ENCODE measurements at places on chromosomes 12 and 14.

- peak; percentile 21 for DNase-seq
These were observed 130.8 kb upstream of the TRHDE start for GRCh38 chr12:72141381-72141780.

DNA sequence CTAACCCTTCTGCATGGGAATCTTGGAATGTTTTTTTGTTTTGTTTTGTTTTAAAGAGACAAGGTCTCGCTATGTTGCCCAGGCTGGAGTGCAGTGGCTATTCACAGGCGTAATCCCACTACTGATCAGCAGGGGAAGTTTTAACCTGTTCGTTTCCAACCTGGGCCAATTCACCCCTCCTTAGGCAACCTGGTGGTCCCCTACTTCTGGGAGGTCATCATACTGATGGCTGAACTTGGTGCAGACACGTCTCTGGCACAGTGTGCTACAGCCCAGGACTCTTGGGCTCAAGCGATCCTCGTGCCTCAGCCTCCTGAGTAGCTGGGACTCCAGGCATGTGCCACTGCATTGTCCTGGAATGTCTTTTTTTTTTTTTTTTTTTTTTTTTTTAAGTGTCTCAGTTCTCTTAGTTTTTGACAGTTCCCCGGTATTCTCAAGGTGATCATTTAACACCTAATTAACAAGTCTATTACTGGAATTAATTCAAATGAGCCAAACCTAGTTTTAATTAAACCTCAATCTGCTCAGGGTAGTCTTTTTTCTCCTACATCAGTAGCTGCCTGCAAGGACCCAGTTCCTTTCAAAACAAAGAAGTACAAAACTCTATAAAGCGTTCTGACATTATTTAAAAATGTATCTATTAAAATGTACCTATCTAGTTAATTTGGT, 49.0 kb upstream of the ISM2 start:
- no peak for DNase-seq

DNA sequence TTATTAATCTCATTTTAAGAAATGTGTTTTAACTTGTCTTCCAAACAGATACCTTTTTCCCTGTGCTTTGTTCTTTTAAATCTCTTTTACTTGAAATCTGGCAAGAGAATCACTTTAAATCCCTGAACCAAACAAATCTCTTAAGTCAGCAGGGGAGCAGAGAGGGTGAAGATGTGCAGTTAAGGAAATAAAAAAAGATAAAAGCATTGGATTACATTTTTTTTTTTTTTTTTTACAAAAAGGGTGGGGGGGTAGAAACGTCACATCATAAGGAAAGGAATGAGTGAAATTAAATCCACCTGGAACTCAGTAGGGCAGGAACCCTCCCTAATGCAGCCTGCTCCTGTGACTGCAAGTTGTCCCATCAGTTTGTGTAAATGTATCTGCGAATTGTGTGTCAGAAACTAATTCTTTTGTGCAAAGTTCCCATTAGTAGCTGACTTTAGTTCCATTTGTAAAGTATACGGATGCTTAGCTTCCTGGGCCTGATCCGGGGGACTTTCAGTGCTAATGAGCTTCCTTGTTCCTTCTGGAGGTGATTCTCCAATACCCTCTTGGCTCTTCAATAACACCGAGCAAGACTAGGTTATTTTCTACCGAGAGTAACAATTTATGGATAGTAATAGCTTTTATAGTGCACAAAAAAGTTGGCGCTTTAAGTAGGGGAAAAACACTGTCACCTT, 1.5 kb downstream of the TTC6 start:
- no peak for DNase-seq

- no peak for DNase-seq
These were observed 526 bp downstream of the MLXIP start for GRCh38 chr12:122079033-122079531.

DNA sequence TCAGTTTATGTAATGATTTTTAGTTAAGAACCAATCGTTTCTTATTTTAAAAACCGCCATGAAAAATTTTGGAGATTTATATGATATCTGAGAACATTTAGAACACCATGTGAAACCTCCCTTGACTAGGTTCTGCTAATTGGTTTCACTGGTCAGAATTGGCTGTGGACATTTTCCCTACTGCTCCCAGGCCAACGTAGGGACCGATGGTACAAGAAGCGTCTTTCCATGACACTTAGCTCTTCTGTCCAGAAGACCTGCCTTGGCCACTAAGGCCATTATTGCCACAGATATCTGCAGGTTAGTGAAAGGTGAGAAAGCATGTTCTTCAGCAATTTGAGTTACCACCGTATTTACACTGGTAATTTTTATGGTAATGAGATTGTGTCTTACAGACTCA, 424.0 kb downstream of the TMEM117 start:
- no peak for DNase-seq

GRCh38 chr14:22802860-22803686, 12.2 kb downstream of the SLC7A7 start:
- no peak for DNase-seq

- DNase-seq: peak; percentile 69
These were observed 187.7 kb downstream of the PHETA1 start for GRCh38 chr12:111181143-111181726.

- no peak for DNase-seq
These were observed 27.1 kb downstream of the SLC11A2 start for GRCh38 chr12:50999093-50999492.

DNA sequence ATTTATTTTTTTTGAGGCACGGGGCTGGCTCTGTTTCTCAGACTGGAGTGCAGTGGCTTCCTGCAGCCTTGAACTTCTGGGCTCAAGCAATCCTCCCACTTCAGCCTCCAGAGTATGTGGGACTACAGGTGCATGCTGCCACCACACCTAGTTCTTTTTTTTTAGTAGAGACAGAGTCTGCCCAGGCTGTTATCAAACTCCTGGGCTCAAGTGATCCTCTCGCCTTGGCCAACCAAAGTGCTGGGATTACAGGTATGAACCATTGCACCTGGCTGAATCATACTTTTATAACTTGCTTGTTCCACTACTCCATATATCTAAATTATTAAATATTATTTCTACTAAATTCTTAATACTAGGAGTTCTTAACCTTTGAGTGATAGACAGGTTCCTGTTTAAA, 111.6 kb downstream of the BTG1 start:
- no peak for DNase-seq

GRCh38 chr12:91533366-91533765, 350.7 kb upstream of the DCN start:
- DNase-seq: no peak

GRCh38 chr14:24098927-24099813, 5.1 kb downstream of the PCK2 start:
- no peak for DNase-seq

- DNase-seq: no peak
These were observed 18.5 kb downstream of the MAP3K12 start for GRCh38 chr12:53480491-53481442.

- DNase-seq: no peak
These were observed 22.2 kb upstream of the PLEKHG6 start for GRCh38 chr12:6288235-6288634.

DNA sequence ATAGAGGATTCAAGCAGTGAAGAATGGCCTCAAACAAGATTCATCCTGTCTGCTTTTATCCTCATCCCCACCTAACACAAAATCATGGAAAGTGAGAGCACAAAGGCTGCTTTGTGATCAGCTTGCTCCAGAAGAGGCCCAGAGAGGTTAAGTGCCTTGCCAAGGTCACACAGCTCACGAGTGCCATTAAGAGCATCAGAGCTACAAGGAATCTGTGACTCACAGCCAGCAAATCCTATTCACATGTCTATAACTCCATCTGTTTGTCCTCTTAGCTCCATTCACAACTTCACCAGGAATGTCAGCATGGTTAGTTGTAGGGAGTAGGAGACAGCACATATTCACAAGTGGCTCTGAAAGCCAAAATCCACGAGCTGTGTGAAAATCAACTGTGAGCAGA, 79.8 kb downstream of the TTC9 start:
- DNase-seq: no peak

GRCh38 chr12:84756961-84757360, 155.6 kb downstream of the SLC6A15 start:
- no peak for DNase-seq

- DNase-seq: no peak
These were observed 15.7 kb downstream of the MUCL1 start for GRCh38 chr12:54870048-54870447.

DNA sequence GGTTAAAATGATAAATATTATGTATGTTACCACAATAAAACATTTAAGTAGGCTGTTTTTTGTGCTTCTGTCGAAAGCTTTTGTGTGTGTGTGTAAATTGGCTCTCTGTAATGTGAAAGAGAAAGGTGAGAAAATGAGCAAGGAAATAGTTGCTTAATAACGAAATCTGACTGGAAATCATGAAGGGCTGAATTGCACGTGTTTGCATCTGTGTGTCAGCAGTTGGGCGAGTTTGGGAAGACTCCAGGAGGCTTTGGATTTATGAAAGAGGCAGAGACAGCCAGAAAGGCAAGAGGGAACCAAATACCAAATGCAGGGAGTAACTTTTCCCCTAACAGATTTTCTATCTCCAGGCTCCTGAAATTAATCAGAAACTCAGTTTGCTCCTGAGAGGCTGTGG, 47.2 kb upstream of the PLEKHG3 start:
- DNase-seq: no peak

GRCh38 chr12:63994704-63995103, 150.2 kb downstream of the SRGAP1 start:
- no peak for DNase-seq

DNA sequence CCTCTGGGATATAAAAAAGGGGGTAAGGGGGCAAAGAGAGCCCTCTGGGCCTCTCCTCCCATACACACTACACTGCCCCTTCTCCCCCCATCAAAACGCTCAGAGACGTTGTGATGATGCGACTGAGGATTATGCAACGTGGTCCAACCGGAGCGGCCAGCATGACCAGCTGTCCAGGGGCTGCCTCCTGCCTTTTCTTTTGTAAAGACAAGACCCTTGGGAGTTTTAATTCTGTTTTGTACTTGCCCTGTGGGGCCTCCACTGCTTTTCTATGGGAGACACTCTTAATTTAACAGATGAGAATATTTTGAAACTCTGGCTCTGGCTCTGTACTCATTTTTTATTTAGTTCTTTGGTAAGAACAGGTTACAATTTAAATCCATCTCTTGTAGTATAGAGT, 7.2 kb downstream of the MBD6 start:
- DNase-seq: no peak

DNA sequence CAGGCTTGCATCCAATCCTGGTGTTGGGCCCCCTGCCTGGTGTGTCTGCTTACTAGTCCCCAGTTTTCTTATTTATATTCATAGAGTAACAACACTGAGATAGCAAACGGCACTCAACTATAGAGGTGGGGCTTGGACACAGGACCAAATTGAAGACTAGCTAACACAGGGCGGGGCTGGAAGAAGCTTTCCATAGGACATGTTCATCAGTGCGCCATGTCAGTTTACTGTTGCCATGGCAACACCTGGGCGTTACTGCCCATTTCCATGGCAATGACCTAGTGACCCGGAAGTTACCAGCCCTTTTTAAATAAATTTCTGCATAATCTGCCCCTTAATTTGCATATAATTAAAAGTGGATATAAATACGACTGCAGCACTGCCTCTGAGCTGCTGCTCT, 275.5 kb upstream of the TMEM132C start:
- no peak for DNase-seq

DNA sequence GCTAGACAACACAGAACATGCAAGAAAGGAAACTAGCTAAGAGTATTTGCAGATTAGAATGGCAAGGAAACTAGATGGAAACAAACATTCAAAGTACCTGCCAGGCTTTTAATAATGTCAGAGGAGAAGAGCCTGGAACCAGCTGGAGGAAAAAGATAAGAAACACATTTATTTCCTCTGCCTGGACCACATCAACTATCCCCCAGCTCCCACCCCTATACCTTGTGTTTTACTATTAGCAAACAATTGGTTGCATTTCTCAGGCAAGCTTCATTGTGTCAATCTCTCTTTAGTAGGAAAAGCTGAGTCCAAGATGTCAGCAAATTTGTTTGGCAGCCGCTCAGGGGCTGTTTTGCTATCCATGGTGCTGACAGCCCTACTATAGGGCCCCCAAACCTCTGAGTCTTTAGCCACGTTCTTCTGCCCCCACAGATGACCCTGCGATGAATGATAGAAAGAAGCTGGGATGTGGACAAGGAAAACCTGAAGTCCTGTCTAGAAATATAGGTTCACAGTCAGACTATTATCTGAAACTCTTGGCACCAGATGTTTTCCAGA, 11.6 kb upstream of the SYNDIG1L start:
- no peak for DNase-seq

DNA sequence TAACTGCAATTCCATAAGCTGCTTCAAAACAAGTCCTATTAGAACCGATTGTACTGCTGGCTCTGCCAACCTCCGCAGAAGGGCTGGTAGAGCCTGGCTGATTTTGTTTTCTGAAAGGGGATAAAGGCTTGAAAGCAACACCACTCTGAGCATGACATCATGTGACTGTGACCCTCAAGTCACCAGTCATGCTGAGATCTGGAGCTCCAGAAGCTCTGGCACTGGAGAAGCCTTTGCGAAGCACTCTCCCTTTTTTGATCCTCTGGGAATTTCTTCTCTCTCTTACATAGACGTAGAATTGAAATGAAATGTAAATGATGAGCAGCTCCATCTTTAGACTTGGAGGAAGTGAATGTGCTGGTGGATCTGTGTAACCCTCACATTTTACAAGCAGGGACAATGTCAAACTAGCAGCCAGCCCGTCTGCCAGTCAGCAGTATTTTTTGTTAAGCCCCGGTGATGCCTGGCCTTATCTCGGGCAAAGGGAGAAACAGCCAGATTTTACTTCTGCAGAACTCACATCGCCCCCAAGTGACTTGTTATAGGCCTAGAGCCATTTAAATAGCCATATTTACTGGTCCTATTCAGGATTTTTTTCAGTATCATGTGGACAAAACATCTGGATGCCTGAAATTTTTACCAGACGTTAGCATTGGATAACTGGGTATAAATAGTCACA, 112.1 kb upstream of the NPAS3 start:
- DNase-seq: peak; percentile 26

GRCh38 chr12:50988051-50988450, 35.7 kb downstream of the HIGD1C start:
- no peak for DNase-seq

DNA sequence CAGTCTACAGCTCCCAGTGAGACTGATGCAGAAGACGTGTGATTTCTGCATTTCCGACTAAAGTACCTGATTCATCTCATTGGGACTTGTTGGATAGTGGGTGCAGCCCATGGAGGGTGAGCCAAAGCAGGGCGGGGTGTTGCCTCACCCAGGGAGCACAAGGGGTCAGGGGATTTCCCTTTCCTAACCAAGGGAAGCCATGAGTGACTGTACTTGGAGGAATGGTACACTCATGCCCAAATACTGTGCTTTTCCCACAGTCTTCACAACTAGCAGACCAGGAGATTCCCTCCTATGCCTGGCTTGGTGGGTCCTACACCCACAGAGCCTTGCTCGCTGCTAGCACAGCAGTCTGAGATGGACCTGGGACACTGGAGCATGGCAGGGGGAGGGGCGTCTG, 21.0 kb upstream of the ABCC9 start:
- DNase-seq: no peak

DNA sequence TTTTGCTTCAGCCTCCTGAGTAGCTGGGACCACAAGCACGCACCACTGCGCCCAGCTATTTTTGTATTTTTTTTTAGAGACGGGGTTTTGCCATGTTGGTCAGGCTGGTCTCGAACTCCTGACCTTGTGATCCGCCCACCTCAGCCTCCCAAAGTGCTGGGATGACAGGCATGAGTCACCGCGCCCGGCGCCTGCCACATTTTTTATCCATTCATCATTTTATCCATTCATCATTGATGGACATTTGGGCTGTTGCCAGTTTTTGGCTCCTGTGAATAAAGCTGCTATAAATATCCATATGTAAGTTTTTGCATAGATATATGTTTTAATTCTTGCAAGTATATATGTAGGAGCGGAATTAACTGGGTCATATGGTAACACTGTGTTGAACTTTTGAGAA, 79.5 kb downstream of the DAAM1 start:
- DNase-seq: no peak

GRCh38 chr12:19042221-19042620, 87.3 kb upstream of the PLEKHA5 start:
- no peak for DNase-seq

Measured in HEK293T (cell line).